Endothelial cell of umbilical vein (primary cell): ENCODE measurements at places on chromosomes 3 and 15. TPM values are rescaled to one million over a fixed set of nuclear protein-coding genes. Genes with fewer than 3 reads are reported as not detected.

DNA sequence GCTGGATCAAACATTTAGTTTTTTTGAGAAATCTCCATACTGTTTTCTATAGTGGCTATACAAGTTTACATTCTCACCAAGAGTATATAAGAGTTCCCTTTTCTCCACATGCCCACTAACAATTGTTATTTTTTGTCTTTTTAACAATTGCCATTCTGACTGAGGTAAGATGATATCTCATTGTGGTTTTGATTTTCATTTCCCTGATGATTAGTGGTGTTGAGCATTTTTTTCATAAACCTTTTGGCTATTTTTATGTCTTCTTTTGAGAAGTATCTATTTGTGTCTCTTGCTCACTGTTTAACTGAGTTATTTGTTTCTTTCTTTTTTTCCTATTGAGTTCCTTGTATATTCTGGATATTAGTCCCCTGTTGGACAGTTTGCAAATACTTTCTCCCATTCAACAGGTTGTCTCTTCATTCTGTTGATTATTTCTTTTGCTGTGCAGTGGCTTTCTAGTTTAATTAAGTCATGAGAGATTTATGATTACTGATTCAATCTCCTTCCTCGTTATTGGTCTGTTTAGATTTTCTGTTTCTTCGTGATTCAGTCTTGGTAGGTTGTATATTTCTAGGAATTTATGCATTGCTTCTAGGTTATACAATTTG is 6.7 kb upstream of the RNF13 start:
- DNase-seq, result no peak

- DNase-seq, result peak; percentile 84
Observed at GRCh38 chr15:39599871-39600270, 19.0 kb downstream of the THBS1 start.

- peak; percentile 58 for DNase-seq
Observed at GRCh38 chr3:128950223-128950938, 43.5 kb downstream of the CFAP92 start.

Gene TMEM43
- 69.6 and 80.6 TPM in 2 replicates for total RNA-seq

- DNase-seq, result no peak
Observed at GRCh38 chr15:100101426-100102089, 240.2 kb downstream of the ADAMTS17 start.

GRCh38 chr3:71361334-71361890 is 222.1 kb downstream of the FOXP1 start:
- DNase-seq, result no peak

DNA sequence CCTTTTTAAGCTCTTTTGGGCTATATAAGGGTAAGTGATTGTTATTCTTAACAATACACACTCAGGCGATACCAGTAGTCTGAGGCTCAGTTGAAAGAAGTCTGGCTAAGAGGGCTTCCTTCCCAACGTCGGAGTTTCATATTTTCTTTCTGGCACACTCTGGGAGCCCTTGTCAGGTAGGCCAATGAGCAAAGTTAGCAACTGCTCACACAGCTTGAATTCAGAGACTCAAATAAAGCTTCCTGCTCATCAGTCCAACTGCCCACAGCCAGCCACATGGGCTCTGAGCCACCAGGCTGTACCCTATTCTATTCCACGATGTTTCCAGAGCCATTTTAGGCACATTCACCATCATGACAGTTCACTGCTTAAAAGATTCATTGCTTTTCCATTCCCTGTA is 155.1 kb upstream of the TBL1XR1 start:
- no peak for DNase-seq

Gene UQCC5
- 22.6 and 34.6 TPM in 2 replicates for total RNA-seq

GRCh38 chr15:63763476-63764123 is 70.1 kb downstream of the HERC1 start:
- no peak for DNase-seq

- DNase-seq, result peak; percentile 37
Observed at GRCh38 chr15:62850791-62851291, 191.7 kb upstream of the TPM1 start.

DNA sequence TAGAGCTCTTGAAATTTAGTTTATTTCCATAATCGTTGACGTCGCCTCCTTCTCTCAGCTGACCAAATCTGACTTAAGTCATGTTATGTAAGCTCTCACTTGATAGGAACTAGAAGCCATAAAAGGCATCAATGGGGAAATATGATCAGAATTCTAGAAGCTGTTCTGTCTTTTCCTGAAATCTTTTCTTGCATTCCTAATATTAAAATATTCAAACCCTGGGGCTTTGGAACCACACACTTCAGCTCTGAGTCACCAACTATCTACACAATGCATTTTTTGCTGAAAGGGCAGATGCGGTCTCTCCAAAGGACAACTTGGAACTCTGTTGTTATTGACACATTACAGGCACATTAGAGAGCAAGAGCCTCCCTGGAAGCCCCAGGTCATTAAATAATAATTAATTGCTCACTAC is 91.3 kb downstream of the LARS2 start:
- no peak for DNase-seq

Gene HGD
- total RNA-seq, result 0.22 and 0.44 TPM in 2 replicates

- no peak for DNase-seq
Observed at GRCh38 chr15:27495963-27496459, 525.0 kb downstream of the GABRG3 start.

- no peak for DNase-seq
Observed at GRCh38 chr3:8929860-8930259, 33.4 kb downstream of the RAD18 start.

Gene TMC3
- not detected in 2 replicates for total RNA-seq

Gene ERICH6
- total RNA-seq, result not detected in 2 replicates

- no peak for DNase-seq
Observed at GRCh38 chr3:43001556-43002121, 22.5 kb downstream of the GASK1A start.

- DNase-seq, result no peak
Observed at GRCh38 chr3:196546537-196546936, 21.8 kb downstream of the WDR53 start.

- DNase-seq, result peak; percentile 31
Observed at GRCh38 chr15:58840048-58840447, 68.9 kb downstream of the MINDY2 start.

DNA sequence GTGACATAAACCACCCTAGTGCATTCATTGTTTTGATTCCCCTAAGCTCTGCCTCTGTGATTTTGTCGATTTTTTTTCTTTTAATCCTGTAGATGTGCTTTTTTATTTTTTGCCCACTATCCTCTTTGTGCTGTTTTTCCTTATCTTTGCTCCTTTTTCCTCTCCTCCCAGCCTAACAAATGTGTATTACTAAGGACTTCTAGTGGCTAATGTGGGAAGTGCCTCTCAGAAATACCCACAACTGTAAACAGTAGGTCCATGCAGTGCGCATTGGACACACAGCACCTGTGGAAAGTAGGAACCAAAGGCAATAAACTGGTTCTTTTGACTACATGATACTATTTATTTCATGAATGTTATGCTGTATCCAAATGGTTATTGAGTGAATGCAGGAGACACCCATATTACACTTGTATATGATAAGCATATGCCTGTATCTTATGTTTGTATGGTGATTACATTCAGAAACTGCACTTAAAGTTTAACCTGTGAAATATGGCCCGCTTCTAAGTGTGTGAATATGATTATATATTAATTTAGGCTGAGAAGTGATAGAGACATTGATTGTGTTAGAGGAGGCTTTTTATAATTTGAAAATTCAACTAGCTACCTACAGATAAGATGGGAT is 147.8 kb downstream of the PLCL2 start:
- DNase-seq, result peak; percentile 58

DNA sequence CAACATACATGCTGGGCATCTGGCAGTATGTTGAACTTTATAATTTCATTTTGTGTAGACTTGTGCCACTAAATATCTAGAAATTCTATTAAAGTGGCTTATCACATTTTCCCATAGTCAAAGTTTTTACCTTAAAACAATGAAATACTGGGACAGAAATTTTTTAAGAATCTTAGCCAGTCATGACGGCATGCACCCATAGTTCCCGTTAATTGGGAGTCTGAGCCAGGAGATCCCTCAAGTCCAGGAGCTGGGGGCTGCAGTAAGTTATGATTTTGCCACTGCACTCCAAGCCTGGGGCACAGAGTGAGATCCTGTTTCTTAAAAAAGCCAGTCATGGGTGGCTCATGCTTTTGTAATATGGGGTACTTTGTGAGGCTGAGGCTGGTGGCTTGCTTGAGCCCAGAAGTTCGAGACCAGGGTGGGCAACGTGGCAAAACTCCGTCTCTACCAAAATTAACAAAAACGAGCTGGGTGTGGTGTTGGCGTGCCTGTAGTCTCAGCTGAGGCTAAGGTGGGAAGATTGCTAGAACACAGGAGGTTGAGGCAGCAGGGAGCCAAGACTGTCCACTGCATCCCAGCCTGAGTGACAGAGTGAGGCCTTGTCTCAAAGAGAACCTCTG is 3.1 kb downstream of the RPSA start:
- no peak for DNase-seq

Gene LAMB2
- total RNA-seq, result 374 and 423 TPM in 2 replicates

- DNase-seq, result no peak
Observed at GRCh38 chr15:58549013-58549784, 117.4 kb downstream of the LIPC start.

Gene PIK3R4
- 23.0 and 26.3 TPM in 2 replicates for total RNA-seq

DNA sequence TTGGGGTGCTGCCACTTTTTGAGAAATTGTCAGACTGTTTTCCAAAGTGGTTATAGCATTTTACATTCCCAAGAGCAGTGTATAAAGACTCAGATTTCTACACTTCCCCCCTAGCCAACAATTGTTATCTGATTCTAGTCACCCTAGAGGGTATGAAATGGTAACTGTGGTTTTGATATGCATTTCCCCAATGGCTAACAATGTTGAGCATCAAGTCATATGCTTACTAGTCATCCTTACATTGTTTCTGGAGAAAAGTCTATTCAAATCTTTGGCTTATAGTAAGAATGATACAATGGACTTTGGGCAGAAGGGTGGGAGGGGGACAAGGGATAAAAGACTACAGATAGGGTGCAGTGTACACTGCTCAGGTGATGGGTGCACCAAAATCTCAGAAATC is 73.3 kb downstream of the CSNK1G1 start:
- DNase-seq, result no peak

DNA sequence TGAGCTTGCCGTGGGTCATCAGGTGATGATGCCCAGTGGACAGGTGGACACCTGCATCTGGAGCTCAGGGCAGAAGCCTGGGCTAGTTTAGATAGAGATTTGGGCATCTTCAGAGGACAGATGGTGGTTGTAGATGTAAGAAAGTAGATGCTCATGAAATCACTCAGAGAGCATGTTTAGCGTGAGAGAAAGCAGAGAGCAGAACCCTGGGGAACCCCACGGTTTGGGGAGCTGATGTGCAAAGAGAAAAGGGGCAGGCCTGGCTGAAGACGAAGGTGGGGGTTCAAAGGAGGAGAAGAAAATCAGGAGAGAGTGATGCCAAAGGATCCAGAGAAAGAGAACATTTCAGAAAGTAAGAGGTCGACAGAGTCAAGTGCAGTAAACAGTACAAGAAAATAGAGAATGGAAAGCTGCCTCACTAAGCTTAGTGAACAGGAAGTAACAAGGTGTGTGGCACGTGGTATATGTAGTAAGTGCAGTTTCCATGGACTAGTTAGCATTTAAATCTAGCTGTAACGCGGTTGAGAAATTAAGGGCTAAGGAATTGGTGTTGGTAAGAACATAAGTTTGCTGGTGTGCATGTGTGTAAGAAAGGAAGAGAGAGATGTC is 13.5 kb downstream of the TIGIT start:
- DNase-seq, result no peak

GRCh38 chr3:179036226-179036625 is 35.4 kb downstream of the ZMAT3 start:
- no peak for DNase-seq

DNA sequence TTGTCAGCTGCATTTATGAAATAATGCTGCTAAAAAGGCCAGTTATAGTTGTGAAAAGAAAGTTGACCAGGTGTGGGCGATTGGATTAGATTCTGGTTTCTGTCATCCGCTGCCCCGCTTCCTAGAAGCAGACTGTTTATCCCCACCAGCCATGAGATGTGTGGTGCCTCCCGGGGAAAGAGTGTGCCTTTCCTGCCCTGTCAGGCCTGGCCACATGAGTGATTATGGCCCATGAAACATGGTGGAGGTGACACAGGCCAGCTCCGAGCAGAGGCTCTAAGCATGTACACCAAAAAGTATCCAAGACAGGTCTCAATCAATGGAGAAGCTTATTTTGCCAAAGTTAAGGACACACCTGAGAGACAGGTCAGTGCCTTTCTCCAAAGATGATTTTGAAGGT is 85.4 kb upstream of the ABHD2 start:
- no peak for DNase-seq

- DNase-seq, result no peak
Observed at GRCh38 chr15:85910834-85911233, 116.1 kb upstream of the KLHL25 start.

DNA sequence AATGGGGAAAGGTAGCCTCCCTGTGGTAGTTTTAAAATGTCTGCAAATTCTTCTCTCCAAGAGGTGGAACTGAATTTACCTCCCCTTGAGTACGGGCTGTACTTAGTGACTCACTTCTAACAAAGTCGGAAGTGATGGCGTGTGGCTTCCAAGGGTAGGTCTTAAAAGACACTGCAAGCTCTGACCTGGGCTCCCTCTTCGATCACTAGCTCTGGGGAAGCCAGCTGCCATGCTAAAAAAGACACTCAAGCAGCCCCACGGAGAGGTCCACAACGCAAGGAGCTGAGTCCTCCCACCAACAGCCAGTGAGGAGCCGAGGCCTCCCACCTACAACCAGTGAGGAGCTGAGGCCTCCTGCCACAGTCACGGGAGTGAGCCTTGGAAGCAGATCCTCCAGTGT is 122.0 kb upstream of the HACD2 start:
- no peak for DNase-seq

- peak; percentile 85 for DNase-seq
Observed at GRCh38 chr15:81071120-81071519, 63.0 kb upstream of the CFAP161 start.

Gene CRYBG3
- 15.0 and 15.9 TPM in 2 replicates for total RNA-seq

Gene ANKRD63
- total RNA-seq, result not detected in 2 replicates

Gene LMOD3
- total RNA-seq, result not detected in 2 replicates

DNA sequence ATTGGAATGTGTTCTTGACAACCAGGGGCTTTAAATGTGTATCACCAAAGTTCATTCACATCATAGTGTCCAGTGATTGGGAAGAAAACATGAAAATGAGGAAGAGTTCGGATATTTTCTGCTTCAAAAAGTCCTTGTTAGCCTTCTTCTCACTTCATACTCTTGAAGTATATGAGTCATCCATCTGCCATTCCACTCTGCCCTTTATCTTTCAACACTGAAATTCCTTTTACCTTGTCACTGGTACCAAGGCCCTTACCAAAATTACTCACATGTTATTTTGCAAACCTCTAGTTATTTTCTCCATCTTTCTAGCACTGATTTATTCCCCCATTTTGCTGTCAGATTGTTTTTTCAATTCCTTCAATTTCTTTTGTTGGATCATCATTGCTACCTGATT is 32.5 kb downstream of the OR5H15 start:
- no peak for DNase-seq

GRCh38 chr3:68336042-68336441 is 596.3 kb downstream of the TAFA4 start:
- no peak for DNase-seq

Gene GNB4
- 61.9 and 62.6 TPM in 2 replicates for total RNA-seq
